ENCODE measurements at places on chromosomes 12 and 14.

GRCh38 chr12:71546322-71546861, 106.8 kb downstream of the LGR5 start:
- no peak for DNase-seq

GRCh38 chr14:54676812-54677708, 110.1 kb downstream of the SAMD4A start:
- DNase-seq: no peak

DNA sequence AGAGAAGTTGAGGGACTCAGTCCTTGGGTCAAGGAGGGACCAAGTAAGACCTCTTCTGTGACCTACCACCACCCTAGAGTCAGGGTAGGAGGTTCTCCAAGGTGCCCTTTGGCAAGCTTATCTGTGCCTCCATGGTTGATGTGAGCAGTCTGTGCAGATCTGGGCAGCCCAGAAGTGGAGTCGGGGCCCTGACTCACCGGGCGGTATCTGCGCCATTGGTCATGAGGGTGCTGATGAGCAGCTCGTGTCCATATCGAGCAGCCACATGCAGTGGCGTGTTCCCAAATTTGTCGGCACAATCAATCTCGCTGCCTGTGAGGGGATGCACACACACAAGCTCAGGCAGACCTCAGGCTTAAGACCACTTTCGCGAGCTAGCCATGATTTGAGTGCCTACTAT, 5.1 kb downstream of the ANKRD52 start:
- DNase-seq: no peak

DNA sequence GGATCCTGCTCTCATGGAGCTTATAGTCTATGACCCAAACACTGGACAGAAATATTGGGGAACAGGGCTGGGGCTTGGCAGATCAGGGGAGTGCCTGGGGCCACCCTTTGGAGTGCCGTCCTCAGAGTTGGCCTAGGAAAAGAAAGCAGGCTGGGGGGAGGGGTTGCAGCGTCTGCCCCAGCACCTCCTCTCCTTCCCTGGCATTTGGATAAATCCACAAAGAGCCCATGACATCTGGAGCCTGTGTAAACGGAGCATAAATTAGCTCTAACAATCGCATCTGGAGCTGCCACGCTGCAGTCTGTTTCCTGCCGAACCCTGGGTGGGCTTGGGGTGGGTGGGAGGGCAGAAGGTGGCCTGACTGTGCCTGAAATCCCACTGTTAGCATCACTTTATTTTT, 63.8 kb downstream of the MVK start:
- DNase-seq: no peak

DNA sequence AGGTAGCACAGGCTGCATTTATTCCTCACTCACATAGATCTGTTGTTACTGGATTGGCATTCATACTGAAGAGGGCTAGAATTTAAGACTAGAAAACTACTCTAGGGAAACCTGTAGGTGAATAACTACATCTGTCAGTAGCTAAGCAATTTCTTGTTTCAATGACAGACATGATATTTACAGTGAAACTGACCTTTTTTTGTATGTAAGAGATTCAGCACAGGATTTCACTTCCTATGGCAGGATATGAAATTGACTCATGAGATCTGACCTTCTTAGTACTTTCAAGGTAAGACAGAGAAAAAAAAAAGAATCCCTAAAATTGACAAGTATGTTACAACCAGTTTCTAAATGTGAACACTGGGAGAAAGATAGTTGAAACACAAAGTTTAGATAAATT, 189.8 kb upstream of the SLC16A7 start:
- DNase-seq: no peak

- no peak for DNase-seq
Observed at GRCh38 chr12:10073261-10073660, 25.5 kb downstream of the CLEC1A start.

DNA sequence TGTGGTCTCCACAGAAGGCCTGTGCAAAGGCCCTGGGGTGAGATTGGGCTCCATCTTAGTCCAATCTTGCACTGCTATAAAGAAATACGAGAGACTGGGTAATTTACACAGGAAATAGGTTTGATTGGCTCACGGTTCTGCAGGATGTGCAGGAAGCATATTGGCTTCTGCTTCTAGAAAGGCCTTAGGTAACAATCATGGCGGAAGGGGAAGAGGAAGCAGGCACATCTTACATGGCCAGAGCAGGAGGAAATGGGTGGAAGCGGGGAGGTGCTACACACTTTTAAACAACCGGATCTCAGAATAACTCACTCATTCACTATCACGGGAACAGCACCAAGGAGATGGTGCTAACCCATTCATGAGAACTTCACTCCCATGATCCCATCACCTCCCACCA, 55.4 kb downstream of the FAR2 start:
- DNase-seq: no peak

- no peak for DNase-seq
Observed at GRCh38 chr14:61925043-61925442, 162.8 kb downstream of the SNAPC1 start.

DNA sequence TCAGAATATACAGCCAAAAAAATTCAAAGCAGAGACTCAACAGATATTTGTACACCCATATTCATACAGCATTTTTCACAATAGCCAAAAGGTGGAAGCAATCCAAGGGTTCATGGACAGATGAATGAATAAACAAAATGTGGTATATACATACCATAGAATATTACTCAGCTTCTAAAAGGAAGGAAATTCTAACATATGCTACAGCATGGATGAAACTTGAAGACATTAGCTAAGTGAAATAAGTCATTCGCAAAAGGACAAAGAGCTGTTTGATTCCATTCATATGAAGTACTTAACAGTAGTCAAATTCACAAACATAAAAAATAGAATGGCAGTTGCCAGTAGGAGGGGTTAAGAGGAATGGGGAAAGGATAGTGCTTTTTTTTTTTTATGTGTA, 91.8 kb upstream of the ARID2 start:
- DNase-seq: no peak

DNA sequence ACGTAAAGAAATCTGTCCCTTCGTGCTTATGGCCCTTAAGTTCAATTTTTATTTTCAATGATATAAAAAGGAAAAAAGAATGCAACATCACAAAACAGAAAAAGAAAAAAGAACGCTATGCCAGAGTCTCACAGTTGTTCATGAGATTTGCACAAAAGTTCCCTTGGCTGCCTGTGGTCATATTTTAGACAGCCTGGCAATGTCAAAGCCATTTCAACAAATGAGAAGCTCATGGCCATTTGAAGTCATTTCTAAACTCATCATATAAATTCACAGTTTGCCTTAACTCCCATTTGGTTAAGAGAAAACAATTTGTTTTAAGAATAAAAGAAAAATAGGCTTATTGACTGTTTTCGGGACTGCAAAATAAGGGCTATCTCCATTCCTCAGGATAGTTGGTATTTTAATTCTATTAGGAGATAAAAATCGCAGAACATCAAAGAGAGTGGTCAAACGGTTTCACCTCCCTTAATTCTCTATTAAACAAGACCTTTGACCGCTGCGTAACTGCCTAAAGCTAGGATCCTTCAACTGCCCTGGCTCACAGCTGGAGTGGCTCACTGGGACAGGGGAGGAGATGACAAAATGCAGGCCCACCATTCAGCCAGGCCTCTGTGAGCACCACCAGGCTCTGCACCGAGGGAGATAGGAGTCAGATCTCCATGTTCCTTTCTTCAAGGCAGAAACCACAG, 119.2 kb upstream of the DAAM1 start:
- DNase-seq: no peak

DNA sequence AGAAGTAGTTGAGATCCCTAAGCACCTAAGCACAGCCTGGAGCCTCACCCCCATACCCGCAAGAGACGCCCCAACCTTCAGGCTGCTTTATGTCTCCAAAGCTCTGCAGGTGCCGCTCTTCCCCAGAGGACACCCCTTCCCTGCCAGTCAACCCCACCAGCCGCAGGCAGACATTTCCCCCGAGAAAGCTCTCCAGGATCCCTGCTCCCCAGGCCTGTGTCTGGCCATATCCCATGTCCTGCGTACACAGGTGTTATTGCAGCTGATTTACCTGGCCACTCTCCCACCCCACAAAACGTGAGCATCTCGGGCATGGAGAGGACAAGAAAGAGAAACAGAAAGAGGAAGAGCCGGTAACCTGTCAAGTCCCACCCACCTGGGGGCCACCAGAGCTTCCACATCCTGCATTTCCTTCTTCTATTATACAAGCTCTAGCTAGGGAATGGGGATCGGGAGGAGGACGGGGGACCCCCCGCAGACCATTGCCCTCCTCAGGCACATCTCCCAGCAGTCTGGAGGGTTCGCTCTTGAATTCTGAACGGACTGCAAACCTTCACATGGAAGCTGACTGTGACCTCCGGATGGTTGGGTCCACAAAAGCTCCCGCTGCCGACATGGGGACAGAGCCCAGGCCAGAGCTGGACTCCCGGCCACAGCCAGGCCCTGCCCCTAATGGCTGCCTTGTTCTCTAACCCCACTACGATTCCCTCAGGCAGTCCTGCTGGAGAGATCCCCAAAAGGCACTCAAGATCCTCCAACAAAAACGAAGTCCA, 17.6 kb downstream of the CCDC88C start:
- no peak for DNase-seq

DNA sequence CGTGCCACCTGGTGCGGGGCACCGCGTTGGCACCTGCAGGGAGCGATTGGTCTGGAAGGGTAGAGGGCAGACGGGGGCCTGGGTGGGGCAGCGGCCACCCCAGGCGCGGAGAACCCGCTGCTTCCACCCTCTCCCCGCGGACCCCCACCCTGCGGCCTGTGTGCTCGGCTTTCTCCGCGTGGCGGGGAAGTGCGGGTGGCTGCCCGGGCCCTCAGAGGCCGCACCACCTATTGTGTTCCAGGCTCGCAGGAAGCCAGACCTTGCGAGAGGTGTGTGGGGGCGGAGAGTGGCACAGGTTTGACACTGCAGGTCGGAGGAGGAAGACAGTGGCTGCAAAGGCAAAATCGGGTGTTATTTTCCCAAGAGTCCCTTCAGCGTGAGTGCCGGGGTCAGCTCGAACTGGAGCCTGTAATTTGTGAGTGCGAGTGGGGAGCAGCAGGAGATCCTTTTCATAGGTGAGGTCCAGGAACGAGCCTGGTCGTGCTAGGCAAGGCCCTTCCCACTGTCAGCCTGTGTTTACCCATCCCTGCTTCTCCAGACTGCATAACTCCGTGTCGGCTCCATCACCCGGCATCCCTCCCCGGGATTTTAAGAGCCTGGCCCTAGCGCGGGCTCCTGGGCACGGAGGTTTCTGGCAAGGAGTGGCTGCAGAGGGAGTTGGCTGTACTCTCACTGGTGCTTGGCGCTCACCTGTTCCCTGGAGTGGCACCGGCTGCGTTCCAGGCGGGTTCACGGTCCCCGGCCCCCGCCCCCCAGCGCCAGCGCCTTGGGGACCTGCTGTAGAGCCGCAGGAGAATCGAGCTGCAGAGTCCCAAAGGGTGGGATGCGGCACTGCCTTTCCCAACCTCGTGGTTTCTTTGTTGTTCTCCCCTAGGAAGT, 935 bp downstream of the TBC1D30 start:
- no peak for DNase-seq

DNA sequence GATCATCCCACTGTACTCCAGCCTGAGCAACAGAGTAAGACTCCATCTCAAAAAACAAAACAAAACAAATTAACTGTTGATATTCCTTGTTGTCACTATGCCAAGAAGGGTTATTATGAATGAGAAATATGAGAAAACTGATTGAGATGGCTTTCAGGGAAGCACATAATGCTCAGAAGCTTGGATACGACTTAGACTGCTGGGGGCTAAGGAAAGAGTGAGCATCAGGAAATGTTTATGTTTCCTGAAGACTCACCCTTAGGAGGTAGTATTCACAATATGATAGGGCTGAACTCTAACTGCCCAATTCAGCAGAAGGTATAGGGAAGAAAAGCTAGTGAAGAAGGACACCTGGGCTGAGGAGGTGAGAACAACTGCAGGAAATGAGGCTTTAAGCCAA, 6.3 kb downstream of the STYK1 start:
- DNase-seq: no peak

- DNase-seq: no peak
Observed at GRCh38 chr12:112855375-112855774, 51.4 kb upstream of the OAS1 start.

GRCh38 chr12:25914551-25914950, 43.9 kb upstream of the RASSF8 start:
- DNase-seq: no peak

DNA sequence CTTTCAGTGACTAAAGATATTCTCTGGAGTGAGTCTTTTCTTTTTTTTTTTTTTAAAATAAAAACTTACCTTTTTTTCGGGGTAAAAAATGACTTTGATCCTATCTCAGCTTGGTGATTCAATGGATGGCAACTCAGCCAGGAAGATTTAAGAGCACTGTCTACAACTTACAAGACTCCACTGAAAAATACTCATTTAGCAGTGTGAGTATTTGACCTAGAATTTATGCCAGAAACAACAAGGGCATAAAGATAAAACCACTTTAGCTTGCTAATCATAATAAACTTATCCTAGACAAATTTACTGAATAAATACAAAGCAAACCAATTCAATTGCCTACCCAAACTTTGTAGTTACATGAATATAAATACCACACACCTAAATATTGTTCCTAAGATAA, 446.6 kb downstream of the RPS29 start:
- DNase-seq: no peak

DNA sequence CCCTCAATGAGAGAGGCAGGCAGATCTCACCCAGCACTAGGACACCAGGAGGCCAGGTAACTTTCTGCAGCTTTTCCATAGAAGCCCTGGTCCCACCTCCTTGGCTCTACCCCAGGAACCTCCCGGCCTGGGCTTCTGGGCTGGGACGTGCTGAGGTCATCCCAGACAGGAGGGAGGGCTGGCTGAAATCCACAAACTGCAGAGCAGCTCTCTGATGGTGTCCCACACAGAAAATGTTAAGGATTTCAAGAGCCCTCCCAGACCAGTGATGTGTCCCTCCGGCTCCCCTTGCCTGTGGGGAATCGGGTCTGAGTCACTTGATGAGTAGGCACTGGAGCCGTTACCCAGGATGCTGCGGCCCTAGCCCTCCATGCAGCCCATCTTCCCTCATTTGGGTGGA, 124.1 kb downstream of the ESRRB start:
- DNase-seq: no peak

DNA sequence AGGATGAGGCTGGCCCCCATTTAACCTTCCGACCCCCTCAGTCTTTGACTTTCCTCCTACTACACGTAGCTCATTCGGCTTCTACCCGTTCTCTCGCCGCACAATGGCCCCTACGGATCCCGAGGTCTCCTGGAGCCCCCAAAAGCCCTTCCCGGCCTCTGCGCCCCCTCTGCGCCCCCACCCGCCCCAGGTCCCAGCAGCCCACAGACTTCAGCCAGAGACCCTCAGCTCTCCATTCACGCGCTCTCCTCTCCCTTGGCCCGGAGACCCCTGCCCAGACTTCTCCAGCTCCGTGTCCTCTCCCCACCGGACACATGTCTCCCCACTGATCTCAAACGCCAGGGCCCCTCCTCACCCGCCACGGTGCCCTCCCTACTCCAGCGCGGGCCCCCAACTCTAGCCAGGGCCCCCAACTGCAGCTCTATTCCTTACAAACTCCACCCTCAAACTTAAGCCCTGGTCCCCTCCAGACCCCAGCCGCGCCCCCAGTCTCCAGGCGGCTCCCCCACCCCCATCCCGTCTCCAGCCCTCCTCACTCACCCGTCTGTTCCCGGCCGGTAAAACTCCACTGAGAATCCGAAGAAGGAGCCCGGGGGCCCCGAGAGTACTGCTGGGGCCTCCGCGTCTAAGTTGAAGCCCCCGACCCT, 502 bp downstream of the ITGA5 start:
- DNase-seq: no peak

GRCh38 chr14:102633906-102634595, 41.6 kb downstream of the RCOR1 start:
- DNase-seq: no peak

- no peak for DNase-seq
Observed at GRCh38 chr14:55451950-55452349, 11.5 kb upstream of the TBPL2 start.

GRCh38 chr12:94336211-94336925, 123.3 kb downstream of the CEP83 start:
- DNase-seq: no peak

- no peak for DNase-seq
Observed at GRCh38 chr14:88863167-88863566, 38.7 kb downstream of the TTC8 start.

Data from stimulated activated CD8-positive, alpha-beta memory T cell treated with anti-CD3 and anti-CD28 coated beads, Interleukin-2, amount 100 ng/mL, for 48 hours (primary cell).